ENCODE measurements at places on chromosomes 2 and 18. TPM values are rescaled to one million over a fixed set of nuclear protein-coding genes. Genes with fewer than 3 reads are reported as not detected.

DNA sequence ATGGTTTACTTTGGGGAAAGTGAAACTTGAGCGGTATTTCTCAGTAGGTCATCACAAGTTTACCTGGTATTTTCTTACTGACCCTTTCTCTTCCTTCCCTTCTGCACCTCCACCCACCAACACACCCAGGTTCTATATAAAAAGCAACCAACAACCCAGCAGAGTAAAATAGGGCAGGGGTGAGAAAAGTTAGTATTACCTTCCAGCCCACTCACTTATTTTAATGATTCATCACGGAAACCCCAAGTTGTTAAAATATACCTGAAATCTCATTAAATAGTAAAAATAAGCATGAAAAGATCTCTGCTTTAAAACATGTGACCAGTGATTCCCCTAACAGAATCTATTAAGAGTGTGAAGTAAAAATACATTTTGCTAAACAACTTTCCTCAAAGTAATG, 306.1 kb downstream of the ZEB2 start:
- no peak for DNase-seq

GRCh38 chr2:168703926-168704325, 98.5 kb upstream of the NOSTRIN start:
- no peak for DNase-seq

ALK gene
- not detected for polyA plus RNA-seq

CPLX4 gene
- not detected for polyA plus RNA-seq

DNA sequence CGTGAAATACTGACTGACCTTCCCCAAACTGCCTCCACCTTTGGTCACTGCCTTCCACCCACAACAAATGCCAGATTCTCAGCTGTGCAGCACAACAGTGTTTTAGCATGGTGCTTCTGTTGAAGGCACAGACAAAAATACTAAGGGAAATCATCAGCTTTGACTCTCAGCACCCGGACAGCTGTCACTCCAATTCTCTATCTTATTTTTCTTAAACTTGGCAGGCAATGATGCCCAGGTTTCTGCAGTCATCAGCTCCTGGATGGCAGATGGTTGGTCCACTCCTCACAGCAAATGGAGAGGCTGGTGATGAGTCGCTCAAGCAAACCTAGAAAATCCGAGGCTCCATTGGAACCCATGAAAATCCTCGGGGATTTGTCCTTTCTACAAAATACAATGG, 2.9 kb upstream of the FAM124B start:
- DNase-seq = no peak

DNA sequence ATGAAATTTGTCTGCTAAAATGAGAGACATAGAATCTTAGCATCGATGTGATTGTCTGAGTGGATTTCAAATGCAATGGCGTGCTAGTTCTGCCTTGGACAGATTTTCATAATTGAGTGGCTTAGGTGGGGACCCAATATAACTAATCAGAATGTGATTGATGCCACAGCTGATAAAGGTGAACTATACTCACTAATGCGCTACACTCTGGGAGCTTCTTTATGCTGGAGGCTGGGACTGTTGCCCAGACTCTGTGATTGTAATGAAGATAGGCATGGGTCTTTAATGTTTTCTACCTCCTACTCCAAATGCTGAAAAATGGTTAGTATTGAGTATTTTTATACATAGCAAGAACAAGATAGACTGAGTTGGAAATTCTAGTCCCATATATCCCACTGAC, 339.5 kb upstream of the SLC39A10 start:
- DNase-seq = no peak

DNA sequence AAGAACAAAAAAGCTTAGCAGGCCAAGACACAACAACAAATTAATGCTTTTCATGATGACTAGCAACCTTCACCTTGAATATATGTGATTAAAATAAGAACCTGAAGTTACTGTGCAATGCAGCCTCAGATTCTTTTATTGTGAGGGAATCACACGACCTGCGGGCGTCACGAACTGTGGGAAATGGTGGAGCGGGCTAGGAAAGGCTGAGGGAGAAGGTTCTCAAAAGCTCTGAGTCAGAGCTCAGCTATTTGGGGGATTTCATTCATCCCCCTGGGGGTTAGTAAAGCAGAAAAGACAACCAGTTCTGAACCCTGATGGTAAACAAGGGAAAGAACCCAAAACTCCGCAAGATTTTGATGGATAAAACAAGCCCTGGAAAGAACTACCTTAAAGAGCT, 89.3 kb upstream of the NCKAP5 start:
- no peak for DNase-seq

DNA sequence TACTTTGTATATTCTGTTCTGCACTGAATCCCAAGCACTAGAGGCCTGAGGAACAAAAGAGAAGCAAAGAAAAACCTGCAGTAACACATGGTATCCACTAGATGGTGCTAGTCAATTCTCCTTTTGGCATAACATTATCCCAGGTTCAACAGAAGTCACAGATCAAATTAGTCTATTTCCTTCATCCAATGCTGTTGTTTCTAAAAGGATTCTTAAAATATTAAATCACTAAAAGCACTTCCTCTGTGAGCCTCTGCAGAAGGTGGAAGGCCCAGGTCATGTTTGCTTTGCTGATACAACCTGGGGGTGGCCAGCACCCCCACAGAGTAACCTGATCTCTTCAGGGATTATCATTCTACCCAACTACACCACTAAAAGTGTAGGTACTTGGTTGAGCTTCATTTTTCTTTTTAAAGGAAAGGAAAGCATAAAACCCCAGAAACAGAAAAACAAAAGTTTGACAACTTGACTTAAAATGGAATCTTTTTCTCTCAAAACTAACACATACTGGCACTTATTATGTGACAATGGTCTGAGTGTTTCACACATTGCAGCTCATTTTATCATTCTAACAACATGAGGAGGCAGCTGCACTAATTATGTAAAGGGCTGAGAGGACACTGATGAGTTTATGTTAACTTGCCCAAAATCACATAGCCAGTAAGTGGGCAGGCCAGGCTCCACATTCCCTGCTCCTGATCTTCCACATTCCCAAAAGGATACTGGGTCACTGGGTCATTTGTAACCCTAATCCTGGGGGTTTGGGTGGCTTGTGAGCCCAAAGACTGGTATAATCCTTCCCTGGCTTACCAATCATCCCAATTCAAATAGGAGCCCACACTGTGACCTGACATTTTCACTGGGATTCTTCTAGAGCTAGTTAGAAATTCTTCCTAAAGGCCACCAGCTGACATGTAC, 66.8 kb upstream of the DNER start:
- DNase-seq = no peak

GRCh38 chr18:72871091-72871490, 3.3 kb upstream of the NETO1 start:
- no peak for DNase-seq

GRCh38 chr2:165401285-165401852, 68.1 kb upstream of the CSRNP3 start:
- no peak for DNase-seq

DNA sequence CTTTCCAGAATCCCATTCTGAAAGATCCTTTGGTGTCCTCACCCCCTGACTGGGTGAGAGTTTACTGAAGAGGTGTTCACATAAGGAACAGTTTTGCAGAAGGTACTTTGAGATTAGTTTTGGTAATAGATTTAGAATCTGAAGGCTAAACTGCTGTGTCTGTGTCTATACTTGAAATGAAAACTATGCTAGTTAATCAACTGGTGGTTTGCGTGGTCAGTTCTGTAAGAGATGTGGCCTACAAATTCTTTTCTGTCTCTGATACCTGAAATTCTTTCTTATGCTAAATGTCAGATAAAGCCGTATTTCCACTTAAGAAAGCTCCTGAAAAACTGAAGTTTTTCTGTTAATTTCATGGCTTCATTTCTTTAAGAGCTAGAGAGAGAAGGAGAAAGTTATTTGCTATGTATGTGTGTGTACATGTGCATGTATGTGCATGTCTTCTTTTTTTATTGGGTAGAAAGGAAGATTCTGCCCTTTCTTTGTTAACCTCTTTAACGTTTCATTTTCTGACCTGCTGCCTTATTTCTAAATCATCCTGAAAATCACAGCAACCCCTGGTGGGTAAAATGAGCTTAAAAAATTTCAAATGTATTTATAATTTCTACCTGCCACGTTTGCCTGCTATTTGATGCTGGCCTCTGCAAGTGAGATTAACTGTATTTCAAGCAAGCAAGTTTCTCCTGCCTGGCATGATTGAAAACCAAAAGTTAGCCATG, 552.0 kb upstream of the NRP2 start:
- DNase-seq = no peak

FSHR gene
- not detected for polyA plus RNA-seq

DNA sequence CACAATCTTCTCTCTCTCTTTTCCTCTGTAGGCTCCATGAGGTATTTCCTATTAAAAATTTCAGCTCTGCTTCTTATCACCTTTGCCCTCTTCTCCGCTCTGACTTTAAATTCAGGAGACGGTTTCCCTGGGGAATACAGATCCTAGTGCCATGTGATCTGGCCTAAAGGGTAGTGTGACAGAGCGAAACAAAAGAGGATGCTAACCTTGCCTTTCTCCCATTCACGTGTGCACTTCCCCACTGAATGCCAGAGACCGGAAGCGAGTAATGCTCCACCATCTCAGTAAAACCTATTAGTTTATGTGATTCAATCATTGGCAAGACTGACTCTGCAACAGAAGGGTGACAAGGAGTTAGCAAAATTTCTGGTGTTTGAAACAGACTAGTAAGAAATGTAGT, 358.3 kb downstream of the ZNF521 start:
- no peak for DNase-seq
